Sigmoid colon (tissue), 7 donors: ENCODE measurements at places on chromosomes 7 and 10.

- peak; percentile 91 for DNase-seq
These were observed 98.9 kb downstream of the LHPP start for GRCh38 chr10:124560377-124561105.

- no peak for DNase-seq
These were observed 611.9 kb downstream of the PTPRN2 start for GRCh38 chr7:157975401-157976372.

DNA sequence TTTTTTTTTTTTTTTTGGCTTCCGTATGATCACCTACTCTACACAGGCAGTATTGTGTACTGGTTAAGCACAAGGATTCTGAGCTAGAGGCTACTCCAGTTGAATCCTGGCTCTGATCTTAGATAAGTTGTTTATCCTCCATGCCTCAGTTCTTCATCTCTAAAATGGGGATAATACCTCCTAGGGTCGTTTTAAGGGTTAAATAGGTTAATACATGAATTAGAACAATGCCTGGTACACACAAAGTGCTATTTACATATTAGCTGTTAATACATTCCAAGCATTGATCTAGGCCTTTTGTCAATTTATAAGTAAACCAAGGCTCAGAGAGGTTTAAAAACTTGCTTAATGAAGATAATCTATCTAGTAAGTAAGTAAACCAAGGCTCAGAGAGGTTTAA lies 59.0 kb downstream of the ST7 start:
- DNase-seq, result no peak

DNA sequence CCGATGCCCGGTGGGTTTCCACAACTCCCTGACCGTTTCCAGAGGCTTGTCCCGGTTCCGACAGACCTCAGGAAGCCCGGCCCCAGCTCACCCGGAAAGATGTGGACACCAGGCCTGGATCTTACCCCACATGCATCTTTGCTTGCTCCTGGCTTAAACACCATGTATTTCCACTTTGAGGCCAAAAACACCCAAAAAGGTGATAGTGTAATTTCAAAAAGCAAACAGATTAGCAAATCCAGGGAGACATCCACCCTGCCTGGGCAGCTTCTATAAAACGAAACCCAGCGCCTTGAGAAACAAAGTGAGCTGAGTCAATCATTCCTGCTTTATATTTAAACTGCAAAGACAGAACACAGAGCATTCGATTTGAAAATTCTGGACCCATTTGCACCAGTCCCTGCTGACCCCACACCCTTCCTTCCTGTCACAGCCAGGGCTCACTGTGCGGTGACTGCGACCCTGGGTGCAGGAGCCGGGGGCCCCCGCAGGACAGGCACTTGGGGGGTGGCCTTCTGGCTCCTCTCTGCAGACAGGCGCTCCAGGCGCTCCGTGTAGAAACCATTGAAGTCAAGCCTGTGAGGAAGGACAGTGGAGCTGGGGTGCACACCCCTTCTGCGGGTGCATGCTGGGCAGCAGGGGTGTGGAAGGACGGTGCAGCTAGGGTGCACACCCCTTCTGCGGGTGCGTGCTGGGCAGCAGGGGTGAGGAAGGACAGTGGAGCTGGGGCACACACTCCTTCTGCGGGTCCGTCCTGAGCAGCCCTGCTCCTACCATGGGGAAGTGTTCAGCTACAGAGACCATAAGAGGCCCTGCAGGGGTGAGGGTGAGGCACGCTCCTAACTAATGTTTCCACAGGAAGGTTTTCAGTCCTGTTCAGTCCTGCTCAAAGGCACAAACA lies 2.9 kb upstream of the ADAM8 start:
- DNase-seq, result no peak

GRCh38 chr10:34183016-34183796 lies 631.9 kb downstream of the PARD3 start:
- no peak for DNase-seq

GRCh38 chr7:51244053-51244452 lies 72.6 kb downstream of the COBL start:
- no peak for DNase-seq

DNA sequence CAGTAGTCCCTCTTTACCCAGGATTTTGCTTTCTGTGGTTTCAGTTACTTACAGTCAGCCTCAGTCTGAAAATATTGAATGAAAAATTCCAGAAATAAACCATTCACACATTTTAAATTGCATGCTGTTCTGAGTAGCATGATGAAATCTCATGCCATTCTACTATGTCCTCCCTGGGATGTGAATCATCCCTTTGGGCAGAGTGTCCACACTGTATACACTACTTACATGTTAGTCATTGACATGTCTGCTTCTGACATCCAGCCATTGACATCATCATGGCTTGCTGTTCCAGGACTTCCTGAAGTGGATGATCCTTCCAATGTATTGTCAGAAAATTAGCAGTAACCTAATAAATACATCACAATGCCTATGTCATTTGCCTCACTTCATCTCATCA lies 34.6 kb upstream of the MALRD1 start:
- DNase-seq, result no peak

GRCh38 chr7:153938451-153938850 lies 113.7 kb upstream of the DPP6 start:
- DNase-seq, result no peak

- no peak for DNase-seq
These were observed 83.8 kb downstream of the EBLN1 start for GRCh38 chr10:22133749-22134624.

GRCh38 chr7:25752154-25752553 lies 399.8 kb upstream of the NFE2L3 start:
- DNase-seq, result no peak

- no peak for DNase-seq
These were observed 4.1 kb downstream of the ARMC3 start for GRCh38 chr10:22931948-22932347.

DNA sequence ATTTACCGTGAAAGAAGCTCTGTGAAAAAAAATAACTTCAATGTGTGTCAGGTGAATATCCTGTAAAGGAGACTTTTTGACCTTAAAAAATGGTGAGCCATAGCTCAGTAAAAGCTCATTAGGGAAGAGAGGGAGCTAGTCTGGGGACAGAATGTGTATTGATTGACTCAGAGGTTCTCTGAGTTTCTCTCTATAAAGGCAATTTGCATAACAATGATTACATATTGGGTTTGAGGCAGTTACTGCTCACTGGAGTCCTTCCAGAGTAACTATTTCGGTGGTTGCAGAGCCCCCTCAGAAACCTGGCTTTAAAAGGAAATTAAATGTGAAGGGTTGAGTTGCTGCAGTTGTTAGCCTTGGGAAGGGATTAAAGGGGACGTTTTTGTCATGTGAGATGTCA lies 181.6 kb downstream of the GALNT17 start:
- no peak for DNase-seq

- peak; percentile 93 for DNase-seq
These were observed at the start of gene FAM200A for GRCh38 chr7:99551767-99552463. FAM200A (minus strand) TSS chr7:99552114; CDS start chr7:99548407, 3,707 bp downstream.

- DNase-seq, result no peak
These were observed 291.5 kb downstream of the SDK1 start for GRCh38 chr7:3592401-3593134.

- DNase-seq, result no peak
These were observed 21.9 kb upstream of the SFTPA2 start for GRCh38 chr10:79582096-79582495.
